ENCODE measurements at places on chromosomes 2 and 18.

DNA sequence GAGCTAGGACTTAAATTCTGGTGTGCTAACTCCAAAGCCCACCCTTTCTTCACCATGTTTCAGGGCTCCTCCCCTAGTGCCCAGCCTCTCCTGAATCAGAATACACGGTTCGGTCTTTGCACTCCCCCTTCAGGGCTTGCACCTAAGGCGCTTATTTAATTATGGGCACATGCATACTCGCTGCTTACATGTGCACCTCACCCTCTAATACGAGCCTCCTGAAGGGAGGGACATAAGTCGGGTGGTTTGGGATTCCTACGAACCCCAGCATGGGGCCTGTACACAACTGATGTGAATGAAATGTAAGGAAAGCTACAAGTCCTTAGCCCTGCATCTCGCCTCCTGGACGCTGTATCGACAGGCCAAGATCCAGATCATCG lies 435 bp downstream of the IFT172 start:
- DNase-seq = peak; percentile 49

- DNase-seq = no peak
Observed at GRCh38 chr2:79972661-79973060, 331.9 kb downstream of the LRRTM1 start.

- no peak for DNase-seq
Observed at GRCh38 chr2:52686935-52687334, 1080.7 kb upstream of the CHAC2 start.

DNA sequence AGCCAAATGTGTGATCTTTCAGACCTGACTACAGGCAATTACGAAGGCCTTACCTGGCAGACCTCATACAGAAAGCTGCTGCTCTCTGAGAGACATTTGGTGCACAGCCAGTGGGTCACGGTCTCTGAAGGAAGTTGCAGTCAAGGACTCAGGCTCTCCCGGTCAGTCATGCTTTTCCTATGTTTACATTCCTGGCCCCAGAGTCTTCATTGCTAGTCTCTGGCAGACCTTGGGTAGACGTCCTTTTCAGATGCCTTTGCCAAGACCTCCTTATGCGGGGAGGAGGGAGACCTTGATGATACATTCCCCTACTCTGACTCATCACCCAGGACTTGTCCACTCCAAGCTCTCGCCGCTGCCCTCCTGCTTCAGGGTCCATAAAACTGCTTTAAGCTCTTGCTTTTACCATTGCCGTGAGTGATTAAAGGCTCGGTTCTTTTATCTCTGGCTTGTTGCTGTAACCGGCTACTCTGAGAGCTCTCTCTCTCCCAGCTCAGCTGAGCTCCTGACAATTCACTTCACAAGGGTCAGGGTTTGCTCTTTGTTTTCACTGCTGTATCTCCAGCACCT lies 62.0 kb upstream of the SLC35F5 start:
- peak; percentile 48 for DNase-seq

DNA sequence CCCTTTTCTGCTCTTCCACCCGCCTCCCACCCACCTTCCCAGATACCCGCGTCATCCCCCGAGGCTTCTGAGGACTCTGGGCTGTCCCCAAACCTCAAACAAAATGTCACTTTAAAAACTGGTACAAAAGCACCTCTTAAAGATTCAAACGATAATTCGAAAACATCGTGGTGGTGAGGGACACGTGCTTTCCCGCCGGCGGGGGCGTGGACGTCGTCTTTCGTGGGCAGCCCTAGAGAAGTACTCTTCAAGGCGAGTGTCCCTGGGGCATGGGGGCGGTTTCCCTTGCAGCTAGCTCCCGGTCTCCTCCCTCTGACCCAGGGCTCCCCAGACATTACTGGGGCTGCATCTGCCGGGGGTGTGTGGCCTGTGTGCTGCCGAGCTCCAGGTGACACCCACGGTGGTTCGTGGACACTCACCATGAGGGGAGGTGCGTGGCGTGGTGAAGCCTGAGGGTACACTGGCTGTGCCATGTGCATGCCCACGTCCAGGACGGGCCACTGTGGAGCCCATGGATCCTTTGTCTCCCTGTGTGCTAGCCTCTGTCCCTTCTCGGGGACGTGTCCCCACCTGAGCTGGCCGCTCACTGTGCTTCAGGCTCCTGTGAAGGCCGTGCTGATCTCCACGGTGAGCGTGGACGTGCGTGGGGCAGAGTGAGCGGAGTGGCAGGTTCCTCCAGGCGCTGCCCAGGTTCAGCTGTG lies 117.8 kb downstream of the NFATC1 start:
- DNase-seq = peak; percentile 41

GRCh38 chr2:60641811-60642788 lies 88.6 kb upstream of the BCL11A start:
- DNase-seq = no peak

GRCh38 chr2:118059919-118060478 lies 28.3 kb upstream of the INSIG2 start:
- no peak for DNase-seq

DNA sequence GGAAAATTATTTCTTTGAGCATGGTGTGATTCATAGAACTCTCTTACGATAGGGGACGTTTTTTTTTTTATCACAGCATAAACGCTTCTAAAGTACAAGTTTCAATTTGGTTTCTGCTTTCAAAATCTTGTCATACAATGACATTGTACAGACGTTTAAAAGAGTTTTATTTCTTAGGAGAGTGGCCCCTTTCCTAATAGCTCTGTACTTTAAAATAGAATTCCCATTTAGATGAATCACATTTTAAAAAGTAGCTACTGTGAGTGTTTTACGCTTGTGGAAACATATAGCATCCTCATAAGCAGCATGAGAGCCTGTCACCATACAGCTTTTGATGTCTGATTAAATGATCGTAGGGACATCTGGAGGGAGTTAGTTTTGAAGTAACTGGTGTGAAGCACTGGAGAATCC lies 510.9 kb downstream of the PARD3B start:
- DNase-seq = no peak

- no peak for DNase-seq
Observed at GRCh38 chr2:151661625-151662024, 72.7 kb downstream of the NEB start.

- no peak for DNase-seq
Observed at GRCh38 chr2:10286216-10287037, 16.3 kb upstream of the HPCAL1 start.

DNA sequence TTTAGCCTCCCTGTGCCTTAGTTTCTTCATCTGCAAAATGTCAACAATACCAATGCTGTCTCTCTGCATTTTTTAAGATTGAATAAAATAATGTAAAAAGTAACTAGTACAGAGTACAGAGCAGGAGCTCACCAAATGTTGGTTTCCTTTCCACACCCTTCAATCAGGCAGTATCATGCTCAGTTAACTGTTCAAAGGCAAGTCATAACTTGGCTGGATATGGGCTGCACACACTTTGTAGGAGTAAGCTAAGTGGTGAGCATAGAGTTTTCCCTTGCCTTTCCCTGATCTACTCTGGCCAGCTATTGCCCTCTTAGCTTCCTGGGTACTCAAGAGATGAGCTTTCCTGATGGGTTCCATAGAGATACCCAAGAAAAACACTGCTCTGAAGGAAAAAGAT lies 77.9 kb downstream of the CYBRD1 start:
- no peak for DNase-seq

- DNase-seq = no peak
Observed at GRCh38 chr2:180411661-180412060, 404.6 kb upstream of the CWC22 start.

DNA sequence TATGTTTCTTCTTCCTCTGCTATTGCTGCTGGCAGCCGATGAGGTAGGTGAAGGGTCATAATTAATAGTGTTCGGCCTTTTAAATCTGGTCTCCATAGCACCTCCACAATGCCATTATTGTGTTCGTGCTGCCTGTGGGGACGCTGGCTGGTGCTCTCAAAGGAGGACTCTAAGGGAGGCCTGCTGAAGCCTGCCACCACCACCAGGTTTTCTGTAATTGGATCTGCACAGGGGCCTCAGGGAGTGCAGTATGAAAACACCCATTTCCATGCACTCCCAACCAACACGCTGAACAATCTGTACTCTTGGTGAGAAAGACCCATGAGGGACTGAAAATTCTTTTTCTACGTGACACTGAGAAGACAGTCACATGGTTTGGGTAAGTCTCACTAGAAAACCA lies 17.6 kb upstream of the CLIP4 start:
- no peak for DNase-seq

DNA sequence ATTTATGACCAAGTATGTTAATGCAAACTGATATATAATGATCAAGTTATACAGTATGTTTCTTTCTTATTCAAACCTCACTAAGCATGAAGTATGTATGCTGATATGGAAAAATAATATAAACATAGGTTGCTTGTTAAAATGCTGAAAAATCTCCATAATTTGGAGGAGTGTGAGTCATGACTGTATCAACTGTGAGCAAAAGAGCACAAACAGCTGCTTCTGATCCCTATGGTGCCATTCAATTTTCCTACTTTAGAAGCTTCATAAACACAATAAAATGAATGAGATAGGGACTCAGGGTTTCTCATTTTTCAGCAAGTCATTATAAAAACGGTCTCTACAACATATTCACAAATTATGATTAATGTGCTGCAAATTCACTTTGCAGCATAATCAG lies 129.9 kb upstream of the TFPI start:
- no peak for DNase-seq

DNA sequence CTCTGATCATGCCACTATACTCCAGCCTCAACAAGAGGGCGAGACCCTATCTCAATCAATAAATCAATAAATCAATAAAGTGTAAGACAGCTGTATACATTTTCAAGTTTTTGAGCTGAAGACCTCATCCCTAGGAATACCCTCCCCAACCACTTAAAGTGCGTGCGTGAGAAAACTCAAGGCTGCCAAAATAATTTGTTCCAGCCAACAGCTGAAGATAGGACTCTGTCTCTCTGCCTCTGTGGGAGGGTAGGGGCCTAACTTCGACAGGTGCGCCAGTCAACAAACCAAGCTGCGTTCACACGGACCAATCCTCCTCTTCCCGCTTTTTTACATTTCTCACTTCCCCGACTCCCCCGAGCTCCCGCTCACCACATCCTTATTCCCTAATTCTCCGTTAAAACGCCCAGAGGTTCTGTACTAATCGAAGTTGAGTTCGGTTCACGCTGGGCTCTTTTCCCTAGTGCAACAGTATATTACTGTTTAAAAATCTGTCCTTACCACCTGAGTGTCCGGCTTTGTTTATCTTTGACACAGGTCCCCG lies 618 bp downstream of the POLR2D start:
- DNase-seq = peak; percentile 54

DNA sequence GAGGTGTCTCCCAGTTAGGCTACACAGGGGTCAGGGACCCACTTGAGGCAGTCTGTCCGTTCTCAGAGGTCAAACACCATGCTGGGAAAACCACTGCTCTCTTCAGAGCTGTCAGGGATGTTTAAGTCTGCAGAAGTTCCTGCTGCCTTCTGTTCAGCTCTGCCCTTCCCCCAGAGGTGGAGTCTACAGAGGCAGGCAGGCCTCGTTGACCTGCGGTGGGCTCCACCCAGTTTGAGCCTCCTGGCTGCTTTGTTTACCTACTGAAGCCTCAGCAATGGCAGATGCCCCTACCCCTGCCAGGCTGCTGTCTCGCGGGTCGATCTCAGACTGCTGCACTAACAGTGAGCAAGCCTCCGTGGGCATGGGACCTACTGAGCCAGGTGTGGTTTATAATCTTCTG lies 346.3 kb downstream of the CELF4 start:
- DNase-seq = no peak

DNA sequence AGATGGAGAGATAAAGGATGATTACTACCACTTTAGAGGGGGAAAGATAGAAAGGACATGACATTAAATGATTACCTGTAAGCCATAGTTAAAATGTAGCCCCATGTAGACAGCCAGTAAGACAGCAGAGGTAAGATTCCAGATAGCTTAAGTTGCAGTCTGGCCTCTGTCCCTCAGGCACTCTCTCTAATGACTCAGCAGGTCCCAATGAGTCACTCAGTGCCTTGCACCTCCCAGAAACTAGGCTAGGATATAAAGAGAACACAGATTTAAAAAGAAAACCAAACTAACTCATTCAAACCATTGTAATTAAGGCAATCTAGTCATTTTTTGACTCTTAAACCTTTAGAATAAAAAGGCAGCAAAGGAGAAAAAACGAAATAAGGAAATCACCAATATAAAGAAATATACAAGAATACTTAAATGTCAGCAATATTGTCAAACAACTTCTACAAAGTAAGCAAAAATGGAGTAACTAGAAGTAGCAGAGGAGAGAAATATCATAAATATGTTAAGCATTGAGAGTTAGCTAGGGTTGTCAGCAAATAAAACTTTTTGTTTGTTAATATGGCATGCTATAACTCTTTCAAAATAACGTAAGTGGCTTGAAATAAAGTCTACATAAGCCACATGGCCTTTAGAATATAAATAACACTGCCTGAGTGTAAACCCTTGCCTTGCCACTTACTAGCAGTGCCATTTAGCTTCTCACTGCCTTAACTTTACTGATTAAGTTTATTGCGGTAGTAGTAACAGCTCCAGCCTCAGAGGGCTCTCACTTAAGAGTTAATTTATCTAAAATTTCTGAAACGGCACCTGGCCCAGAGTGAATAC lies 48.5 kb downstream of the SOCS6 start:
- no peak for DNase-seq

GRCh38 chr2:95043300-95044093 lies 18.0 kb downstream of the MAL start:
- DNase-seq = peak; percentile 71

DNA sequence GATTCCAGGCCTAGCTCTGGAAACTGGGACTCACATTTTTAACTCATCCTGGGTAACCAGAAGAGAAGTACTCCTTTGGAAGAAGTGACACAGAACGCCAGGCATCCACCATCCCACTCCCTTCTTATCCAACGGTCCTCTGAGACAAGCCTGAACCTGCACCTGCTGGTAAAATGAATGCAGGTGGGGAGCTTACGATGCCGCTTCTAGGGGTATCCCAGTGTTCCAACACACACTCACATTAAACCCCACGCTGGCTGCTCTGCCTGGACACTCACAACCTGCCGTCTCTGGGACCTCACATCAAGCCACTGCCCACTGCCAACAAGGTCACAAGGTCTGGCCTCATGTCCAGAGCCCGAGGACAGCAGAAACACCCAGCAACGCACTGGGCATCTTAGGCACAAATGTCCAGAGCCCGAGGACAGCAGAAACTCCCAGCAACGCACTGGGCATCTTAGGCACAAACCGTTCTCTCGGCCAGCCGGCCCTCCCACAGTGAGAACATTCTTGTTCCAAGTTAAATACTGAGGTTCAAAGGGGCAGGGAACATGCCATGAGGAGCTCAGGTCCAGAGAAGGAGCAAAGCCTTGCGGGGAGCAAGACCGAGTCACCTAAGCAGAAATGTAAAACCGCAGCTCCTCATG lies 9.9 kb downstream of the SLC66A2 start:
- DNase-seq = no peak

GRCh38 chr2:240107477-240107796 lies 28.7 kb downstream of the COPS9 start:
- DNase-seq = no peak

DNA sequence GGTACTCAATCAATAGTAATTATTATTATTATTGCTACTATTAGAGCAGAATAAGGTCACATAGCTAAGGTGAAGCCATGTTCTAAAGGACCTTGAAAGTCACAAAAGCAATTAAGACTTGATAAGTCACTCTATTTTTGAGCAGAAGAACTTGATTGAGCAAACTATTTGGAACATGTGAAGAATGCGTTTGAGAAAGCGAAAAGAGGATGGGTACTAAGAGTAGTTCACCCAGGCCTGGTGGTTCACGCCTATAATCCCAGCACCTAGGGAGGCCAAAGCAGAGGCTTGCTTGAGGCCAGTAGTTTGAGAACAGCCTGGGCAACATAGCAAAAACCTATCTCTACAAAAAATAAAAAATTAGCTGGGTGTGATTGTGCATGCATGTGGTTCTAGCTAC lies 7.2 kb upstream of the RTN4 start:
- no peak for DNase-seq

All from right forelimb (tissue), 1 donor.